ENCODE measurements at places on chromosomes 11 and 22. TPM values are rescaled to one million over a fixed set of nuclear protein-coding genes. Genes with fewer than 3 reads are reported as not detected.
A peak's percentile ranks its signal among the peaks of the same experiment; 100 is the strongest.

DNA sequence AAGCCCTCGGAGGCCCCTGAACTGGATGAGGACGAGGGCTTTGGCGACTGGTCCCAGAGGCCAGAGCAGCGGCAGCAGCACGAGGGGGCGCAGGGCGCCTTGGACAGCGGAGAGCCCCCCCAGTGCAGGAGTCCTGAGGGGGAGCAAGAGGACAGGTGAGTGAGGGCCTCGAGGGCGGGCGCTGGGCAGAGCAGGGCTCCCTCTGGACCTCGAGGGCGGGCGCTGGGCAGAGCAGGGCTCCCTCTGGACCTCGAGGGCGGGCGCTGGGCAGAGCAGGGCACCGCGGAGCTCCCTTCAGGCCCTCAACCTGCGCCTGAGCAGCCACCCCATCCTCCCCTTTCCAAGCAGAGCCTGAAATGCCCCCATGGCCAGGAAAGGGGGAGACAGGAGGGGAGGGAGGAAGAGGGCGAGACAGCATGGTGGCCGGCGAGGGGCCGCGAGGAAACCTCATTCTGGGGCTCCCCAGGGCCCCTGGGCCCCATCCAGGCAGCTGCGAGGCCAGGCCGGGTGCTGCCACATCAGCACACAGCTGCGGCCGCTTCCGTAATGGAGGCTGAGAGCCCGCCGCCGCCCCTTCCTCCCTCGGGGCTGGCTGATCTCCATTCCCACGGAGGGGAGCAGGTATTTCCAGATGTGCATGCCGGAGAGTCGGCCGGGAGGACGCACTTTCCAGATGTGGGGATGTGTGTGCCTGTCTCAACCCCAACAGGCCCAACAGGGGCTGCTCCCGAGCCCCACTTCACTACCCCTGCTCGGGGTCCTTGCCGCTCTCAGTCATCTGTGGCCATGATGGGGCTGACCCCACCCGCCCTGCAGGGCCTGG is 10.0 kb downstream of the PRR33 start:
- DNase-seq = no peak

GRCh38 chr11:65851811-65852507 is 6.0 kb downstream of the CFL1 start:
- no peak for DNase-seq

GRCh38 chr11:102421261-102421660 is 31.3 kb downstream of the TMEM123 start:
- DNase-seq = no peak

DNA sequence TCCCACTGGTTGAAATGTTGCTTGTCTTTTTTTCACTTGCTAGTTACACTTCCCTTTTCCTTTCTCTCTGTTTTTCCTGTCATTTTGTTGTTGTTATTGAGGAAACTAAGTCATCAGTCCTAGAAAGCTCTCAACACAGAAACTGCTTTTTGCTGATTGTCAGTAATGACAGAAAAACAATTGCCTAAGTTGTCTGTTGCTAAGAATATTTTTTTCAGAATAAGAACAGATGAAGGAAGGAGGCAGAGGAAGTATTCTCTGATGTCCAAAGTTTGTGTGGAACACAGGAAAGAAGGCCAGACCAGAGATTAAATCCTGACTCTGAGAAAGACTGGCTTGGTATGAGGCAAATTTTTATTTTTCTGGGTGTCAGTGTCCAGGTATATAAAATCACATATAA is 163.3 kb downstream of the CASP12 start:
- no peak for DNase-seq

DNA sequence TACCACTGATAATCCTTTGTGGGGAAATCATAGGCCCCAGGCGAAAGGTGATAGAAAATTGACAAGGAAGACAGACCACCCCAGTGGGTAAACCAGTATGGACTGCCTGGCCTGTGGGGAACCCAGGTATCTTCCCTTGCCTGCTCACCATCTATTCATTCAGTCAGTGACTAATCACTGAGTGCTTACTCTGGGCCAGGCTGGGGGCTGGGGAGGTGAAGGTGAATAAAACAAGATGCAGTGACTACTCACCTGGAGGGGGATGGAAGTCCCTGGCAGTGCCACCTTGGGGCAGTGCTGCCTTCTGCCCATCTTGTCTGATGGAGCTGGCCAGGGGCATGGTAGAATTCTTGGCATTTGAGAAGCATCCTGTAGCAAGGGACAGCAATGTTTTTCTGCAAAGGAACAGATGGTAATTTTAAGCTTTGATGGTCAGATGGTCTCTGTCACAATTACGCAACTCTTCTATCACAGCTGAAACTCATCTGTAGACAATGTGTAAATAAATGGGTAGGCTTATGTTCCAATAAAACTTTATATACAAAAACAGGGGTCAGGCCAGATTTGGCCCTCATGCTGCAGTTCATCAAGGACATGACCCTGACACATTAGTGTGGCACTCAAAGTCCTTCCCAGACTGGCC is 4.6 kb downstream of the ISX start:
- no peak for DNase-seq

DNA sequence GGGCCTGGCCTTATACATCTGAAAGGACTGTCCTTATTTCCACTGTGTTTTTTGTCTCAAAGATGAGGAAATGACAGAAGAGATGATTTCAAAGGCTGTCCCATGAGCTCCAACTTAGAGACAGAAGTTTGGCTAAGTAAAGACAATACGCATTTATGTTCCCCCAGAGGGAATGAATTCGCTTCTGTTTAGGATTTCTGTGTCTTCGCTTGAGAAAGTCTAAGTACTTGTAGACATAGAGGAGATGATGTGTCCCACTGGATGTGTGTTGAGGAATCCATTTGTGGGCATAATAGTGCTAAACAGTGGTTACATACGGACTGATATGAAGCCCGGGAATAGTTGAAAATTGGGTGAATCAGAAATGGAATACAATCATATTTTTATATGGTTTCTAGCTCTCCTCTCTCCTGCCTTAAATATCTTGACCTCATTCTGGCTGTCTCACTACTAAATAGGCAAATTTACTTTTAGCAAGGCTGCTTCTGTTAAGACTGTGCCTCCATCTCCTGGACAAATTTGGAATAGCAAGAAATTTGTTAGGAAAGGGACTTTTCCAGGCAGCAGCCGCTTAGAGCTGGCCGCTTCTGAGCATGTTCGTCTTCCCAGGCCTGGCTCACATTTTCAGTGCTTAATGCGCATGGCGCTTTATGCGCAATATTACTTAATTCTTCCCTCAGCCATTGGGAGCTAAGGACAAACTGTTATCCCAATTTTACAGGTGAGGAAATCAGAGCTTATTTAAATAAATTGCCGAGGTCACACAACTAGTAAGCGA is 1.9 kb upstream of the PEX26 start:
- DNase-seq = no peak

DNA sequence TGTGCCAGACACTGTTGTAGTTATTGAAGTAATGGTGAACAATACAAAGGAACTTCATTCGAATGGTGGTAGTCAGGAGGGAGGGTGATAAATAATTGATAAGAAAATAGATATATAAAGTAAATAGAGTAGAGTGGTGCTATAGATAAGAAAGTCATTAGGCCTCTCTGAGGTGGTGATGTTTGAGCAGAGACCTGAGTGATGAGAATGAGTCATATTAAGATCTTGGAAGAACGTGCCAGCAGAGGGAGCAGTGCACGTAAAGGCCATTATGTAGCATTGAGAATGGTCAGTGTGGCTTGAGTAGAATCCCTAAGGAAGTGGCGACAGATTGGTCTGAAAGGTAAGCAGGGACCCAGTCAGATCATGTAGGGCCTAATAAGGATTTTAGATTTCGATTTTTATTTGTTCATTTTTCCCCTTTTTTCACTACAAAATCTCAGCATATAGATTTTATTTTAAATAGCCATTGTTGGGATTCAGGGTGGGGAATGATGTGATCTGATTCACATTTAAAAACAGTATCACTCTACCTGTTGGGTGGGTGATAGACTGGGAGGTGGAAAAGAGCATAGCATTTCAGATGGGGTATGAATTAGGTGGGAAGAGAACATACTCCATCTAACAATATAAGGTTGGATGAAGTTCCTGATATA is 44.7 kb downstream of the CCDC90B start:
- no peak for DNase-seq

DNA sequence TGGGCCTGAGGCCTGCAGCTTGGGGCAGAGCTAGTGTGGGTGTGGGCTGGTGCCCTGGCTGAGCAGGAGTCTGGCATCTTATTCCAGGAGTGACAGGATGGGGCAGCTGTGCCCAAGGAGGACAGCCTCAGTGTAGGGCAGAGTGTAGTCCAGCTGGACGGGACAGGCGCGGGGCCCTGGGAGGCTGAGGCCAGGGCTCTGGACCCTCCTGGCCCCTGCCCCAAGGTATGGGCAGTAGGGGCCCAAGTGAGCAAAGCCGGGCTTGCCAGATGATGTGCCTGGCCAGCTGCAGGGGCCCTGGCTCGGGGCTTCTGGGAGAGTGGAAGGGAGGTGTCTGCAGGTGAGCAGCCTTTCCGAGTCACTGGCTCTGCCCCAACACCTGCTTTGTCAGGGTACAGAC is 1190.9 kb downstream of the BRD1 start:
- no peak for DNase-seq

GRCh38 chr22:37404091-37404490 is 23.2 kb downstream of the ELFN2 start:
- DNase-seq = no peak

- peak; percentile 74 for DNase-seq
These were observed 59.7 kb upstream of the GALNT18 start for GRCh38 chr11:11681536-11681935.

GRCh38 chr11:16987205-16987568 is 27.0 kb downstream of the PLEKHA7 start:
- no peak for DNase-seq

GRCh38 chr11:20966489-20966888 is 297.1 kb downstream of the NELL1 start:
- no peak for DNase-seq

- DNase-seq = peak; percentile 50
These were observed 100.1 kb downstream of the RDX start for GRCh38 chr11:110196241-110196754.

GRCh38 chr11:63099555-63099954 is 44.5 kb downstream of the SLC22A24 start:
- no peak for DNase-seq

DNA sequence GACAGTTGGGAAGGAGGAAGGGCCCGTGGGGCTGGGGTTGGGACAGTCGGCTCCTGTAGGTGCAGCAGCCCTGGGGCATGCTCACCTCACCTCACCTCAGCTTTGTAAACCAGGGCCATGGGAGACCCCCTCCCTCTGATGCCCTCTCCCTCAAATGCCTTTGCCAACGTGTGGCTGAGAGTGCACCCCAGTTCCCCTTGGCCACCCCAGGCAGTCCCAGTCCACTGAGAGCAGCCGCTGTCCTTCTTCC is 4.2 kb upstream of the NEAT1 start:
- DNase-seq = no peak

DNA sequence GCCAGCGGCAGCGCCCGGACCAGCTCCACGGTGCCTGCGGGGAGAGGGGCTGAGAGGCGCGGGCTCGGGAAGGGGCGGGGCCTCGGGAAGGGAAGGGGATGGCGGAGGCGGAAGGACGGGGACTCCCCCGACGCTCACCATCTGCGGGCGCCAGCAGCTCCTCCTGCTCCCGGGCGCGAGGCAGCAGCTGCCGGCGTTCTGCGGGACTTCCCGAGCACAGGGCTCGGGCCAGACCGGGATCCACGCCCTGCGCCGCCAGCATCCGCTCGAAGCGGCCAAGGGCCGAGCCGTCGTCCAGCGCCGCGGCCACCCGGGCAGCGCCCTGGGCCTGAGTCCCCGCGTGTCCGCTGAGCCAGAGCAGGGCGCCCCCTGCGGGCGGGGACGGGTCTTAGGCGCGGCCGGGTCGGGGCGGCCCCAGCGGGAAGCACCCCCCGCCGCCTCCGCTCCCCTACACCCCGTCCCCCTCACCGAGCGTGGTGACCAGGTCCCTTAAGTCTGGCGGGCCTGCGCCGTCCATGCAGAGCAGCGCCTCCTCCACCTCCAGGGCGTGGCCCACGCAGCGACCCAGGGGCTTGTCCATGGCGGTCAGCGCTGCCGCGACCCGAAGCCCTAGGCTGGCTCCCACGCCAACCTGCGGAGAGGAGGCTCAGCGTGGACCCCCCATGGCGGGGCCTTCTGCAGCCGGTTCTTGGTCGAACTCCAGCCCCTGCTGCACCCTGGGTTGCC is 873 bp upstream of the SCO2 start:
- DNase-seq = no peak

Gene CD3D
- not detected for total RNA-seq

Gene SCN4B
- 8.4 TPM for total RNA-seq

Gene CYP2D6
- total RNA-seq = not detected

Gene OR5F1
- total RNA-seq = not detected

Gene PATE4
- not detected for total RNA-seq

Gene OR51I1
- not detected for total RNA-seq

Gene SYT8
- total RNA-seq = not detected

Gene RAB3IL1
- total RNA-seq = 31.5 TPM

Gene POU2AF2
- total RNA-seq = not detected

Gene PTS
- 45.3 TPM for total RNA-seq

Gene TNNT3
- total RNA-seq = 6.0 TPM

Gene ZNF214
- total RNA-seq = 2.1 TPM

Gene CNGA4
- not detected for total RNA-seq

All from esophagus muscularis mucosa (tissue), 4 donors.